ENCODE measurements at places on chromosomes 1 and 21.

- DNase-seq = no peak
These were observed at the start of gene GIPC2 for GRCh38 chr1:78045926-78046778. TSS of gene GIPC2 (plus strand) at chr1:78045966. CDS start at chr1:78046095, 129 bp downstream.

GRCh38 chr1:229478852-229479251 lies 29.3 kb downstream of the NUP133 start:
- no peak for DNase-seq

- no peak for DNase-seq
These were observed 89.9 kb downstream of the MT1HL1 start for GRCh38 chr1:236914375-236914774.

DNA sequence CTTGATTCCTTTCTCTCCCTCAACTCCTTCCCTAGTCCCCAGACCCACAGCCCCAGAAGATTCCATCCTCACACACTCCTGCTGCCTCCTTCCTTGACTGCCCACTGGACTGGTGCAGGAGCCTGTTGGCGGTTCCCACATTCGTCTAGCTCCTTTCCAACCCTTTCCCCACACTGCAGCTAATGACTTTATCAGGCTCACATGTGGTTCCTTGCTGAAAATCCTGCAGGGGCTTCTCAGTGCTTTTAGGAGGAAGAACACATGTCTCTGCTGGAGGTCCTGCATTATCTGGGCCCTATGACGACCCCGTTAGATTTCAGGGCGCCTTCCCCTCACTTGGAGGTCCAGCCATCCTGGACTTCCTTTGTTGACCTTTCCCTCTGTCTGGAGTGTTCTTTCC lies 50.2 kb downstream of the EDN2 start:
- DNase-seq = no peak

DNA sequence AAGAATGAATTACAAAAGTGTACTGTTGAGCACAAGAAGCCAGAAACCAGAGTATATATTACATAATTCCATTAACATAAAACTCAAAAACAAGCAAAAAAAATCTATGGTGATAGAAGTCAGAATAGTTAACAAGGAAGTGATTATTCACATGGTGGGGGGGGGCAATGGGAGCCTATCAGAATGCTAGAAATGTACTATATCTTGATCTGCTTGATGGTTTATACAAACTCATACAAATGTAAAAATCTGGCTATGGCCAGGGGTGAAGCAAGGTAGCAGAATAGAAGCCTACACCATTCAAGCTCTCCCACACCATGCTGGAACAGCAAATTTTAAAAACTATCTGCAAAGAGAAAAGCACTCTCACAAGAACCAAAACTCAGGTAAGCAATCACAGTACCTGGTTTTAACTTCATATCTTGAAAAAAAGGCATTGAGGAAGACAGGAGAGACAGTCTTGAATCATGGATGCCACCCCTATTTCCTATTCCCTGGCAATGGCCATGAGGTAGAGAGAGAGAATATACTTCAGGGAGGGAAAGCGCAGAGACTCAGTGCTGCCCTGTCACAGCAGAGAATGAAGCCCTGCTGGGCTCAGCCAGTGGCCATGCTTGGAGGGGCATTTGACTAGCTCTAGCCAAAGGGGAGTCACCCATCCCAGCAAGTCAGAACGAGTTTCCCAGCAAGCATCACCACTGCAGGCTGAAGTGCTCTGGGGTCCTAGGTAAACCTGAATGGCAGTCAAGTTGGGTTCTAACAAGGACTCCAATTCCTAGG lies 73.8 kb downstream of the CDC42BPA start:
- no peak for DNase-seq

- DNase-seq = no peak
These were observed 11.4 kb downstream of the COQ8A start for GRCh38 chr1:226951286-226952117.

GRCh38 chr21:35233756-35234155 lies 184.7 kb upstream of the RUNX1 start:
- no peak for DNase-seq

GRCh38 chr1:70978623-70979022 lies 69.0 kb downstream of the PTGER3 start:
- DNase-seq = no peak

DNA sequence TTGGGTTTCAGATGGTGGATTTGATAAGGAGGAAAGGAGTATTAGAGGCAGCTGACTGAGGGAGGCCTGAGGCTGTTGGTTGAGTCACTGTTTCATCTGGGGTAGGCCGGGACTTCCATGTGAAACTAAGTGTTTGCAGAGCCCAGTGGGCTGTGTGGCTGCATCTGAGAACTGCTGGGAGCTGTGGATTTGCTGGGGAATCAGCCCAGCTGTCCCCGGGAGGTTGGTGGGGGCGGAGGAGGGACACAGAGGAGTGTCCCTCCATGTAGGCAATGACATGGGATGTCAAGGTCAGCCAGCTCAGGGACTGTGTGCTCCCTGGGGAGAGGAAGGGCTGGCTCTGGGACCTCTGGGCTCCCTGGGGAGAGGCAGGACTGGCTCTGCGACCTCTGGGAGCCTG lies 36.4 kb downstream of the SLC2A7 start:
- no peak for DNase-seq

- no peak for DNase-seq
These were observed 64.4 kb downstream of the MAST2 start for GRCh38 chr1:45867697-45868348.

DNA sequence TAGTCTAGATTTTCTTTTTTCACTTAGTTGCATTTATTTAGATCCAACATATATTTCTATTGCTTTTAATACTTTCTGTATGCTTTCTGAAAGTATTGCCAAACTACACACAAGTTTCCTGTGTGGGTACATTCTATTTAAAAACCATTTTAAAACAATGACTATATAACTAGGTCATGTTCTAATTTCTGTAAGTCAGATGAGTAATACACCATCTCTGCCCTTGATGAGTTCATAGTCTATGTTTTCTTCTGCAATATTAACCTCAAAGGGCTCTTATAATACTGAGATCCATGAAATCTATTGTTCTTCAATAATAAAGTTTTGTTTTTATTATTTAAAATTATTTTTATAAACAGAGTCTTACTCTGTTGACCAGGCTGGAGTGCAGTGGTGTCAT lies 68.3 kb downstream of the RNASEL start:
- DNase-seq = no peak

DNA sequence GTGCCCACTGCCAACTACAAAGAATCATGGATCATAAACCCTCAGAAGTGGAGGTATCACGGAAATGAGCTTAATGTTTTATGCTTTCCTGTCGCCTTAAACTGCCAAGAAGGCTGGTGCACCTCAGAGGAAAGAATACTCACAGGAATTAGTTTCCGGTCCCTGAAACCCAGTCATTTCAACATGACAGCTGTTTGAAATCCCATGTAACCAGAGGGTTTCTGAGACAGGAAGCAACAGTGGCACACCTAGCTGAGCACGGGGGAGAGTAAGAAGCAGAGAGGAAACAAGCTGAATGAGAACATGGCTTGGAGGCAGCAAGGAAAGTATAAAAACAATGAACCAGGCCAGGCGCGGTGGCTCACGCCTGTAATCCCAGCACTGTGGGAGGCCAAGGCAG lies 3.9 kb downstream of the JAK1 start:
- no peak for DNase-seq

DNA sequence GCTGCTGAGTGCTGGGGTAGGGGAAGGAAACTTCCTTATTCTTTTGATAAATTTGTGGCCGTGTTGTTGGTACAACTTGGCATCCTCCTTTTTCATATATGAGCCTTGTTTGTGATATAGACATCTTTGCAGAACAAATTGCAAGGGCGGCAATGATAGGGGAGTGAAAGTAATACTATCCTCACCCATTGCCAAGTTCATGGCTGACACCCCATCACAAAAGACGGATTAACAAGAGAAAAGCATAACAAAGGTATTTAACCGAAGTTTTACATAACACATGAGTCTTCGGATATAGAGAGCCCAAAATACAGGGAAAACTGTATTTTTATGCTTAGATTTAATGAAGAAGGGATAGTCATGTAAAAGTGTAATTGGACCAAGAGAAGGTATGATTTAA lies 86.3 kb upstream of the TMPRSS2 start:
- DNase-seq = no peak

- no peak for DNase-seq
These were observed 112.8 kb downstream of the C1orf21 start for GRCh38 chr1:184499616-184500015.

DNA sequence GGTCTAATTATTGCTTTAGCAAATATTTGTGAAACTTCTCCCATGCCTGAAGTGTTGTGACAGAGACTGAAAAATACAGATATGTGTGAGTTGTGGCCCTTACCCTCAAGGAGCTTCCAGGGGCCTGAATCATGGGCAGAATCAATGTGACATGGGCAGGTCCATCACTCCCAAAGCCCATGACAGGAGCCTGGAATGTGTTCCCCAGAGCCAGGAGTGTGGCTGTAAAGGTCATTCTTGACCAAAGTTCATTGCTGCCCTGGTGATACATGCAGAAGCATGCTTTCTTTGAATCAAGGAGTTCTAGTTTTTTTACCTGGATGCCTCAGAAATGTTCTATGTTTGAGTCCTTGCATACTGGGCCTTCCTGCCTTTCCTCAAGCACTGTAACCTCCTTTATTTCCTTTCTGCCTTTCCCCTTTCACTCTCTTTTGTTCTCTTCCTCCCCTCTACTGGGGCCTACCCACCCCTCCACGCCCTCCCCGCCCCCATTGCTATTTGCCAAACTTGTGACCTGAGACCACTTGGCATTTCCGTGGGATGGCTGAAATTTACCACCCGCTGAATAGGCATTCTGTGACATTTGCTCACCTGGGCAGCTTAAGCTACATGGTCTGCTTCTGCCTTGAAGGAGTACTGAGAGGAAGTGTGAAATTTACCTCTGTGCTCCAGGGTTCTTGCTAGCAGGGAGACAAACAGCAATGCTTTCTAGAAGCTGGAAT lies 19.7 kb downstream of the PBX1 start:
- DNase-seq = no peak

DNA sequence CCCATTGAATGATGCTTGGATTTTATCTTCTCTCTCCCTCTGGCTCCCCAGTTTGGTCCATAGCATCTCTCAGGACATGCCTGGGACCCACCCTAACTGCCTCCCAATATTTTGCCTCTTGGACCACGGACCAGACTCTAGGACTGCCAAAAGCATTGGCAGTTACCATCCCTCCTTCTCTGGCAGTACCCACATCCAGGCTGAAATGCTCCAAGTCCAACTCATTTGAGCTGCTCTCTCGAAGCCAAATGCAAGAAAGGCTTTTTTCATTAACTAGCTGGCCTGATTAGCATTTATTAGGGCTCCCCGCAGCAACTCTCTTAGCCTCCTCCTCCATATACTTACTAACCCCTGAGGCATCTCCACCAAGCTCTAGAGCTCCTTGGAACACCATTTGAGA lies 140.0 kb upstream of the GRIK3 start:
- DNase-seq = no peak

DNA sequence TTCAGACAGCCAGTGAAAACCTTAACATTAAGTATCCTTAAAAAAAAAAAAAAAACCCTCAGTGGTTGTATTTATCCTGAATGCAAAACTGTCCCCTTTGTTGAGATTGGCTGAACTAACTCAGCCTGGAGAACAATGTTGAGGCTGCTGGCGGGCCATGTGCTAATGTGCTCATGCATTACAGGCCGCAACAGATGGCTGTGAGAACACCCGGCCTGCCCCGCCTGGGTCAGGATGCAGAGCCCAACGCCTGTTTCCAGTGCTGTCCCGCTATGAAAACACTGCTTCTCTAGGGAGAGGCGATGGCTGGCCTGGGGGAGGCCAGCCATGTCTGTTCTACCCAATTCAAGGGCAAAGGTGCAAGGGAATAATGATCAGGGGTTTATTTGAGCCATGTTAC lies 13.8 kb downstream of the OLIG2 start:
- no peak for DNase-seq

- DNase-seq = no peak
These were observed 201.7 kb upstream of the BEND5 start for GRCh38 chr1:48978413-48978812.

GRCh38 chr1:167746013-167746672 lies 24.4 kb downstream of the MPZL1 start:
- no peak for DNase-seq

- DNase-seq = no peak
These were observed 80.4 kb downstream of the ATP1A1 start for GRCh38 chr1:116453481-116453880.

DNA sequence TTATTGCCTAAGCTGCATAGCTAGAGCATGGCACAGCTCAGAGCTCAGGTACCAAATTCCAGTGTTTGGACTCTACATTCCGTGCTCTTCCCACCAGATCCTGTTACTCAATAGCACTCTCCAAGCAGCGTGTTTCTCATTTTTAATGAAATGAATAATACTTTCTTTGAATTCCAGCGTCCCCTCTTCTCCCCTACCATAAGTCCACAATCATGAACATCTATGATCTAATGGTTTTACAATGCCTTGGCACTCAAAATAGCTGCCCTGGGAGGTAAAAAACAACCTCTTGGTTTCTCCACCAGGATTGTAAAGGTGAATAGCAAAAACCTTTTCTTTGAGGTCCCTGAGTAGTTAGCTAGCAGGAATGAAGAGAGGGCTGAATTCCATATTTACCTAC lies 480.0 kb upstream of the PKN2 start:
- no peak for DNase-seq

GRCh38 chr21:41866274-41866809 lies 12.8 kb downstream of the PRDM15 start:
- DNase-seq = no peak

GRCh38 chr1:232904566-232904965 lies 45.8 kb upstream of the NTPCR start:
- DNase-seq = no peak

DNA sequence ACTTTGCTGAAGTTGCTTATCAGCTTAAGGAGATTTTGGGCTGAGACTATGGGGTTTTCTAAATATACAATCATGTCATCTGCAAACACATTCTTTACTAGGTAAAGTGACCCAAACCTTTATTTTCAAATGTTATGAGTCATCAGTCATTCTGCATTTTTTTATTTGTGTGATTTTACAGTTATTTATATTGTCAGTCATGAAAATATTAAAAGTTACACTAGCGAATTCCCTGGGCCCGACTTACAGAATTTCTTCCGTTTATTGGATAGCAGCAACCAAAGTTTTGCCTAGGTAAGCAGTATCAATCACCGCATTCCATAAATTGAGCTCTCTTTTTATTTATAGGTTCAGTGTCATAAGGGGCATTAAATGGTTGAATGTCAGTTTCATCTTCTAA lies 13.8 kb downstream of the OR2M5 start:
- DNase-seq = no peak

GRCh38 chr1:193841857-193842256 lies 655.4 kb upstream of the B3GALT2 start:
- DNase-seq = no peak

- DNase-seq = no peak
These were observed 226.2 kb upstream of the IRF2BP2 start for GRCh38 chr1:234836045-234836681.

DNA sequence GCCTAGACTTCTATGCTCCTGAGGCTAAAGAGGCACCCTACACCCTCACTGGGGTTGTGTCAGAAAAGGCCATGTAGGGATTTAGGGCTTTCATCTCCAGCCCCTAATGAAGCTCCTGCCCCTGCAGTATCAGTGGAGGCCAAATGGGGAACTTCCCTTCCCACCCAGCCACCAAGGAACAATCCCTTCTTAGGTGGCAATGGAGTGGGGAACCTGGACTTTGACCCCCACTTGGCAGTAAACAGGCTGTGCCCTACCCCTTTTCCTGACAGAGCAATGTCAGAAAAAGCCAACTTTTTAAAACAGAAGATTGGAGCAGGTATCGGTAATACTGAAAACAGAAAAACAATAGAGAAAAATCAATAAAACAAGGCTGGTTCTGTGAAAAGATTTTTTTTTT lies 35.5 kb upstream of the SLC19A2 start:
- no peak for DNase-seq
